ENCODE measurements at places on chromosomes 3 and 15.

DNA sequence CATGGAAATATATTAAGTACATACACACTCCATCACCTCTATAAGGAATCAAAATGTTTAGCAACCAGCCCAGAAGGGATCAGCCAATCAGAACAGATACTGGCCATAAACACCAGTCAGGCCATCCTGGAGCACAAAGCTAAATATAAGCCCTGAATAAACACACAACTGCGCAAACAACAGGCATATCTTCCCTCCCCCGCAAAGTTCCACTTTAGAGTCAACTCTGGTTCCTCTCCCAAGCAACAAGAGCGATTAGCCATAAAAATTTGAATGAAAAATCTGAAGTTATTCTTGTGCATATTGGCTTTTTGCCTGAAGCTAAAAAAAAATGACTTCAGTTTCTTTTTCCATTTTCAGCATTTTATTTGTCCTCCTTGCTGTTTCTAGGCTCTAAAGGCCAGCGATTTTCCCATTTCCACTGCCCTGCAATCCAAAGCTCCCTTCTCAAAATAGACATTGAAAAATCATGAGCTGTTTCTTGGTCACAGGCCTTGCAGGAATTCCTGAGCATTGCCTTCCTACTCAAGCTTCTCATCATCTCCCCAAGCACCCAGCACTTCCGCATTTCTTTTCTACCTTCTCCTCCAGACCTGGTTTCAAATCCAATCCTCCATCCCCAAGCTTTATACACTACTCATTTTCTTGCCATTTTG lies 247.9 kb downstream of the ZMAT3 start:
- DNase-seq: no peak

GRCh38 chr3:173398111-173398479 lies 551 bp downstream of the NLGN1 start:
- DNase-seq: no peak

- peak; percentile 73 for DNase-seq
These were observed 4.1 kb upstream of the TGM5 start for GRCh38 chr15:43270676-43271306.

- DNase-seq: no peak
These were observed 1333.5 kb upstream of the CADM2 start for GRCh38 chr3:83625261-83625660.

DNA sequence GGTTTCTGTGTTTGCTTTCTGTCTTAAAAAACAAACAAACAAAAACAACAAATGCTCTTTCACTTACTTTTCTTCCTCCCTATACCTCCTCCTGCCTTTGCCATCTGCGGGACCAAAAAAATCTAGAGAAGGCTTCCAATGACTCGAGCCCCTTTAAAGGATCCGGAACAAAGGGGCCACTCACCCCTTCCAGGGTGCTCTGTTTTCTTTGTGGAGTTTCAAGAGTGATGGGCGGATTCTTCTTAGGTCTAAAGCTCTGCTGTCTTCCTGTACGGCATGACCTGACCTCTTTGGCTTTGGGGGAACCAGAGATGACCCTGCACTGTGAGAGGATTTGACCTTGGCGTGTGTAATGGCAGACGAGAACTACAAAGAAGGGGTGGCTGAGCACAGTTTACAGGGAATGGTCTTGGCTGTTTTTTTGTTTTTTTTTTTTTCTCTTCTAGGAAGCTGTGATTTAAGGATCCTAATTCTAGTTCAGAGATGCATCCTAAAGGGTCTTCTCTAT lies 2.2 kb upstream of the MUC20 start:
- DNase-seq: no peak

DNA sequence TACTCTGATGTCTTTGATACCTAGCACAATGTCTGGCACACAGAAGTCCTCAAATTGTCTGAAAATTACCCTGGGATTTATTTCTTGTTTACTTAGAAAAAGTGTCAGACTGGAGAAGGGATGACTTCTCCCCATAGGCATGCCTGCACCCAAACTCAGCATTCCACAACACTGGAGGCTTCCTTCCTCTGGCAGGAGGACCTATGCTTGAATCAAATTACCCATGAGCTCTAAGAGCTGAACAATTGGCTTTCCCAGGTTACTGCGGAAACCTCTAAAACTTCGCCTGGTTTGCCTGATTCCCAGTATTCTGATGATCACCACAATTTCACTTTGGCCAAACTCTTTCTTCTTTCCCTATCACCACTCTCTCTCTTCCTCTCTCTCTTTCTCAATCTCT lies 217.4 kb downstream of the DIPK2A start:
- no peak for DNase-seq

DNA sequence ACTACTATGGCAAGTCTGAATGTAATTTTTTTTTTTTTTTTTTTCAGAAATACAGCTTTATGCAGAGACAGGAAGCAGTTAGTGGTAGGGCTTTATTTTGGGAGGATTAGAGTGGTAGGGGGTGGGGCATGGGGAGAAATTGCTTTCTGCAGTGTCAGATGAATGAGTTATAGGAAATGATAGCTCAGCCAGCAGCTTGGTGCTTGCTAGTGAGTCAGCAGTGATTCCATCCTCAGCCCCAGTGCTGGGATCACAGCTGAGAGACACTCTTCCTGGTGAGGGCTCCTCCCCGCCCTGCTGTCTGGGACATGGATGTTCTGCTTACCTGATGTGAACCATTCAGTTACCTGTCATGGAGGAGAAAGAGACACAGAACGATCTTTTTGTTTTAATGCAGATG lies 39.6 kb downstream of the SEMA6D start:
- DNase-seq: no peak
